A549 treated with GW870086 at 1 μM for 4 hours (cell line): ENCODE measurements at places on chromosomes 16 and 17. TPM values are rescaled to one million over a fixed set of nuclear protein-coding genes. Genes with fewer than 3 reads are reported as not detected.

The LRRC75A gene
- total RNA-seq: 0.75 to 1.1 TPM (median 0.94 TPM) in 5 replicates

The PMFBP1 gene
- total RNA-seq: 0.05 to 0.37 TPM (median 0.17 TPM) in 4 of 5 replicates, not detected in the other

The KCNJ12 gene
- 1.2 to 1.6 TPM (median 1.5 TPM) in 5 replicates for total RNA-seq

The CA5A gene
- not detected in 5 replicates for total RNA-seq

The KRTAP4-4 gene
- not detected in 5 replicates for total RNA-seq

The MBTPS1 gene
- 38.7 to 46.5 TPM (median 43.8 TPM) in 5 replicates for total RNA-seq

The ADAP2 gene
- 2.6 to 3.7 TPM (median 3.2 TPM) in 5 replicates for total RNA-seq
